Suppressor macrophage (primary cell): ENCODE measurements at places on chromosomes 12 and 14.

DNA sequence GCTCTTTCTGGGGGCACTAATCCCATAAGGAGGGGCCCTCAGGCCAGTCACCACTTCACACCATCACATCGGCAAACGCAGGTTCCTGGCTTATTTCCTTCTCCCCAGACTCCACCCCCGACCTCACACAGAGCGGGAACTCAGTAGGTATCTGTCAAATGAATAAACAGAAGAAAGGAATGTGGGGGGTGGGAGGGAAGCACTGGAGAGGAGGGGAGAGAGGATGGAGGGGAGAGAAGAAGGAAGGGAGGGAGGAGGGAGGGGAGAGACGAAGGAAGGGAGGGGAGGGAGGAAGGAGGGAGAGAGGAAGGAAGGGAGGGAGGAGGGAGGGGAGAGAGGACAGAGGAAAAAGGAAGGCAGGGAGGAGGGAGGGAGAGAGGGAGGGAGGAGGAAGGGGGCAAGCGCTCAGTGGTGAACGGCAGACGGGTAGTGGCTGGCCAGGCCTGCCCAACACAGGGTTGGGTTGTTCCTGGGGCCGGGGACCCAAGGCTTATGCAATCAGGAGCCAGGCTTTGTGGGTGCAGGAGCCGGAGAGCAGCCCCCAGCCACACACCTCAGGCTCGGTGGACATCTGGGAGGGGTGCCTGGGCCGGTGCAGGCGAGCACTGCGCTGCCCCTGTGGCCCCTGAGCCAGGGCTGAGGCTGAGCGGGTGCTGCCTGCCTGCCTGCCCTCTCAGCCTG, 52.6 kb upstream of the FBRSL1 start:
- no peak for DNase-seq

DNA sequence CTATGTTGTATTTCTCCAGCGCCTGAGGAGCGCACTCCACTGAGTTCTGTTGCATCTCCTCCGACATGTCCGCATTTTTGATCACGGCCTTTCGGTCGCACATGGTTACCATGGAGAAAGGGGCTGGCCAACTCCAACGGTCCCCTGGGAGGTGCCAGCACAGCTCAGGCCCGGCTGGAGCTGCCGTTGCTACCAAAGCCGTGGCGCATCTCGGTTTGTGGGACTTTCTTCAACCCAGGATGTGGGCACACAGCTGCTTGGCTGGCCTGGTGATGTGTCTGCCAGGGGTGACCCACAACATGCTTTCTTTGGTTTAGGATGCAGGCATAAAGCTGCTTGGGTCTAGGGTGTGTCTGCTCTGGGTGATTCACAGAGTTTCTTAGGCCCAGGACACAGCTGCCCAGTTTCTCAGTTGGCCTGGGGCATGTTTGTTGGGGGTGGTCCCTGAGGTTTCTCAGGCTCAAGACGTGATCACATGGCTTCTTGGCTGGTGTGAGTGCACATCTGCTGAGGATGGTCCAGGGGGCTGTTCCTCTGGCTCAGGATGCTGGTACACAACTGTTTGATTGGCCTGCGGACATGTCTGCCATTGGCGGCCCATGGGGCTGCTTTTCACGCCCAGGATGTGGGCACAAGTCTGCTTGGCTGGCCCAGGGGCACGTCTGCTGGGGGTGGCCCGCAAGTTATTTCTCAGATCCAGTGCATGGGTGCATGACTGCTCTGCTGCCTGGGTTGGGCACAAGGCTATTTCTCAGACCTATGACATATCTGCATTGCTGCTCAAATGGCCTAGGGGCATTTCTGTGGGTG, 25.9 kb upstream of the GTF2A1 start:
- DNase-seq = no peak

GRCh38 chr12:3022961-3023360, 54.2 kb upstream of the TSPAN9 start:
- DNase-seq = no peak

DNA sequence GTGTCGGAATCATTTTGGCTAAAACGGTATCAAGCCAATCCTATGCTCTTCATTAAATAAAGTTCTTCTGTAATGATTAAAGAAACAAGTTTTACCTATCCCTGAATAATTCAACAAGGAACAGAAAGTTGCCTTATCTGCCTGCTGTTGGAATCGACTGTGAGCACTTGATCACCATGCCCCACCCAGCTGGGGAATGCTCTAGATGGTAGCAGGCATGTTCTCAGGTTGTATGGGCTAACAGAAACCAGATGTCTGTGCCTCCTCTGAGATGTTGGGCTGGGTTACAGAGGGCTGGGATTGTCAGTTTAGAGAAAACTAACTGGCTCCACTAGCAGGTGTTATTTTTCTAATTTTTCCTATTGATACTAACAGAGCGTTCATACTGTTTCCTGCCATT, 28.9 kb downstream of the RTRAF start:
- DNase-seq = no peak

GRCh38 chr14:64235652-64236640, 58.2 kb downstream of the ESR2 start:
- no peak for DNase-seq

GRCh38 chr14:31505411-31505810, 17.6 kb upstream of the GPR33 start:
- DNase-seq = no peak

DNA sequence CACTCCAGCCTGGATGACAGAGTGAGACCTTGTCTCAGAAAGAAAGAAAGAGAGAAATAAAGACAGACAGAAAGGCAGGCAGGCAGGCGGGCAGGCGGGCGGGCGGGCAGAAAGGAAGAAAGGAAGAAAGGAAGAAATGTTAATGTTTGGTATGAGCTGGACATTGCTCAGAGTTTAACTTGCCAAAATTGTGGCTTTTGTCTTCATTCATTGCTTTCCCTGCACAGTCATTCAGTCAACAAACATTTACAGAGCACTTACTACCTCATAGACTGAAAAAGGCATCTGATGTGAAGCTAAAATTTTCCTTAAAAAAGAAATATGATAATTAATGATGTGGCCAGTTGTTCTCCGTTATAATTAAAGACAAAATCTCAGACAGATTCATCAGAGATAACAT, 247.1 kb downstream of the SPTSSA start:
- no peak for DNase-seq

GRCh38 chr12:124191966-124192365, 102.9 kb upstream of the RFLNA start:
- DNase-seq = no peak

- peak; percentile 51 for DNase-seq
Measured at GRCh38 chr14:83071888-83072501, 1538.3 kb upstream of the SEL1L start.

GRCh38 chr12:114272605-114273004, 133.3 kb downstream of the TBX5 start:
- no peak for DNase-seq

- DNase-seq = peak; percentile 76
Measured at GRCh38 chr14:103123634-103124500, 606 bp downstream of the TNFAIP2 start.

- peak; percentile 57 for DNase-seq
Measured at GRCh38 chr12:42372154-42372791, 46.3 kb downstream of the PPHLN1 start.

GRCh38 chr12:94954948-94955592, 48.4 kb downstream of the NDUFA12 start:
- DNase-seq = no peak

DNA sequence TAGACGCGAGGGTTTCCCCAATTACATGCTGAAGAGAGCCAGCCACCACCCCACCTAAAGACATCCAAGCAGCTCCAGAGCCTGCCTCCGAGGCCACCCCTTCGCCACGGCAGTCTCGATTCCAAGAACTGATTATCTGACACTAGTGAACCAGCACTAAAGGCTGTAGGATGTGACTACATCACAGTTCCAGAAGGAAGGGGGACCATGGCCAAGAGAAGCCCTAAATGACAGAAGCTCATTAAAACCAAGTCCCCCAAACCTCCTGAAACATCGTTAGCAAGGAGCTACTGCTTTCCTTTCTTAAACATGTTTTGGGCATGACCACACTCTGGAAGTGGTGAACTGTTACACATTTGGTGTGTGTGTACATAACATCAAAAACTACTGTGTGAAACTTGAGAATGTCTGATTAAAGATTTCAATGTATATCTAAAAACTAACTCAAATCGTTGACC, 88.2 kb downstream of the DUSP16 start:
- no peak for DNase-seq

DNA sequence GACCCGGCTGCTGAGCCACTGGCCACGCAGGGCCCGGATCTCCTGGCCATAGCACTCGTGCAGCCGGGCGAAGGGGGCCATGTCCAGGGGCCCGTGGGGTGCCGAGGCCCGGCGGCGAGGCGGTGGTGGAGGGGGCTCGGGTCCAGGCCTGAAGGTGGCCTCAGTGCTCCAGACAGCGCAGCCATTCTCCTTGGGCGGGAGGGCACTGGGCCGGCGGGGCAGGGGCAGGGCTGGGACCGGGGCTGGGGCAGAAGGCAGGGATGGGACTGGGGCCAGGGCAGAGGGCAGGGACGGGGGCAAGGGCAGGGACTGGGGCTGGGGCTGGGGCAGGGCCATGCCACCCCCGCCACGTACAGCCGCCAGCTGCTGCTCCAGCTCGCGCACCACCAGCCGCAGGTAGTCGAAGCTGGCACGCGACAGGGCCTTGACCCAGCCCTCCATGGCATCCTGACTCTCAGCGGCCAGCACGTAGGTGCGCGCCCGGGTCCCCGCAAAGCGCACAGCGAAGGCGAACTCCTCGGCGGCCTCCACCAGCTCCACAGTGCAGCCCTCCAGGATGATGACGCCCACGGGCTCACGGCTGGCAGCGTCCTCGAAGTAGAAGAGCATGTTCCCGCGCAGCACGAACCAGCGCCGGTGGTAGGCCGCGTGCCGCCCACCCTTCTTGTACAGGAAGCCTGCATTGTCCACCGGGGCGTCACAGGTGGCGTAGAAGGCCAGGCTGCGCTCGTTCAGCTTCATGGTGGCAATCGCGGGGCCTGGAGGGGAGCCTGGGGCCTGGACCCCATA, 6.0 kb downstream of the PHETA1 start:
- no peak for DNase-seq

GRCh38 chr14:99286761-99287160, 14.8 kb upstream of the BCL11B start:
- no peak for DNase-seq

- DNase-seq = no peak
Measured at GRCh38 chr14:95500772-95501401, 15.6 kb downstream of the SYNE3 start.

- peak; percentile 95 for DNase-seq
Measured at GRCh38 chr12:11836282-11837151, 187.0 kb downstream of the ETV6 start.

GRCh38 chr12:16076557-16076956, 165.4 kb downstream of the DERA start:
- peak; percentile 71 for DNase-seq

DNA sequence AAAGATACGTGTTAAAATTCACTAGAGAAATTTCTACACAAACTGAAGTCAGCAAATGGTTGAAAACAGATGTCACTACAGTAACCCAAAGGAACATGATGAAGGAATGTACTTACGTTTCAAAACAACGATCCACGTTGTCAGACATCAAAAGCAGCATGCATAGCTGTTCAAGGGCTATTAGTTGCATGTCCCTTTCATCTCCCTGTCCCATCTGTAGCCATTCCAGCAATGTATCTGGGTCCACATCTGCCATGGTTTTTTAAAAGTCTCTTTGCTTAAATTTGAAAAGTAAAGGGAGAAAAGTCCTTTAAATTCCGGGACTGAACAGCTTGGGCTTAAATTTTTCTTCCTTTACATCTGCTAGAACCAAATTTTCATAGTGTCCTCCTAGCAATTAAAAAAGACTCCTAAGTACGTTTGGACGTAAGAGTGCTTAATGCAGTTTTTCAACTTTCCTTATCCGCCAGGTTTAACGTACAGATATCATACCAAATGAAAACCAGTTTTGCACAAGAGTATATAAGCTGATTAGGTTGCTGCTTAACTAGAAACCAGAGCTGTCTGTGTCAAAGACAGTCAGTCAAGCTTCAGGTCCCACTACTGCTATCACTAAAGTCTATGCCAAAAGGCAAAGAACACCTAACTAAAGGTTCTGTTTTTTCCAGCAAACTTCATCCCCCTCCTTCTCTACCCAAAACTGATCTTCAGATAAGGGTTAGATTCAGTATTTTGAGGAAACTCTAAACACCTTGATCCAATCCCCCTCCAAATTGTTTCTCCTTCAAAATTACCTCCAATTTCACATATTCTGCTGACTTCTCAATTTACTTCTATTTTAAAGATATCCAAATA, 1.7 kb downstream of the HECTD1 start:
- DNase-seq = peak; percentile 12

DNA sequence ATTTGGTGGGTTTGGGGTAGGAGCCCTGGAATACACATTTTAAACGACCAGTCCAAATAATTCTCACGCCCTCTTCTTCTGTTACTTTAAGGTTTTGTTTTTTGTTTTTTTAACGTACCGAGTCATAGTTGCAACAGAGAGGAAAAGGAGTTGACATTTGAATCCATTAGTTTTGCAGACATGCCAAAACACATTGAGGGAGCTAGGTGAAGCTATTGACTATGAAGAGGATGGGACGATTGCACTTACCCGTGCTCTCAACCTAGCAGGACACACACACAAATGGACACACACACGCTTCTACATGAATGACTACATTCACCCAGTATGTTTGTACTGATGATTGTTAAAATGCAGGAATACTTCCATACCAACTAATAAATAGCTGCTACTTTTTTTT, 54.3 kb upstream of the CIT start:
- no peak for DNase-seq

DNA sequence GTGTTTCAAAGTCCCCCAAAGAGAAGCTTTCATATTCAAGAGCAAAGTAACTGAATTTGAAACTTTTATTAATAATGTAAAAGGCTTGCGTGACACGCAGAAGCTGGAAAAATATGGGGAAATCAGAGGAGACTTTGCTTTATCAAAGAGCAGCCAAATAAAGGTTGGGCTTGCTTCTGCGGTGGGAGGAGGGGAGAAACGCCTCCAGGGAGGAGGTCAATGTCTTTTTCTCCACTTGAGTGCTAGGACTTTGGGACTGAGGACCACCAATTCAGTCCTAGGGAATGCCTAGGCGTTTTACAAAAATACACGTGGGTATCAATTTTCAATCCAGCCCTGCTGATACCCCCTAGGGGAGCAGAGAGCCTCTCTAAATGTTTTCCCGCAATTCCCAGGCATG, 60.9 kb upstream of the FZD10 start:
- DNase-seq = no peak
